Stimulated activated CD8-positive, alpha-beta memory T cell treated with anti-CD3 and anti-CD28 coated beads, Interleukin-4, amount 100 ng/mL, for 1 hour (primary cell): ENCODE measurements at places on chromosomes 12 and 14.
A peak's percentile ranks its signal among the peaks of the same experiment; 100 is the strongest.

DNA sequence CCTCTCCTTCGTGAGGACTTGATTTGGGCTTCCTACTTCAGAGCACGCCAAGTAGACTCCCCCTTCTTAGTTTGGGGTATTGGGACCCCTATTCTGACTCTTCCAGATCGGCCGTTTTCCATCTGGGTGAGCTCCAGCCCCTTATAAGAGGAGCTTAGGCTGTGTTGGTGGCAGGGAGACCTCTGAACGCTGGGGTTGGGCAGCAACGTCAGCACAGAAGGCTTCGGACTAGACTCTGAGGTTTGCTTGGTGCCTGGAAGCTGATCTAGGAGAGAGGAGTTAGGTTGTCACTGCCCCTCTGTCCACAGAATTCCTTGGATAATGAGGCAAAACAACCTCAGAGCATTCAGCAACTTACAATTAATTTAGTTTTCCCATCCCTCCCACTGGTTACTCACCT, 99.2 kb upstream of the RTL1 start:
- no peak for DNase-seq

- DNase-seq, result no peak
These were observed 28.5 kb downstream of the GPRC5A start for GRCh38 chr12:12919666-12920435.

DNA sequence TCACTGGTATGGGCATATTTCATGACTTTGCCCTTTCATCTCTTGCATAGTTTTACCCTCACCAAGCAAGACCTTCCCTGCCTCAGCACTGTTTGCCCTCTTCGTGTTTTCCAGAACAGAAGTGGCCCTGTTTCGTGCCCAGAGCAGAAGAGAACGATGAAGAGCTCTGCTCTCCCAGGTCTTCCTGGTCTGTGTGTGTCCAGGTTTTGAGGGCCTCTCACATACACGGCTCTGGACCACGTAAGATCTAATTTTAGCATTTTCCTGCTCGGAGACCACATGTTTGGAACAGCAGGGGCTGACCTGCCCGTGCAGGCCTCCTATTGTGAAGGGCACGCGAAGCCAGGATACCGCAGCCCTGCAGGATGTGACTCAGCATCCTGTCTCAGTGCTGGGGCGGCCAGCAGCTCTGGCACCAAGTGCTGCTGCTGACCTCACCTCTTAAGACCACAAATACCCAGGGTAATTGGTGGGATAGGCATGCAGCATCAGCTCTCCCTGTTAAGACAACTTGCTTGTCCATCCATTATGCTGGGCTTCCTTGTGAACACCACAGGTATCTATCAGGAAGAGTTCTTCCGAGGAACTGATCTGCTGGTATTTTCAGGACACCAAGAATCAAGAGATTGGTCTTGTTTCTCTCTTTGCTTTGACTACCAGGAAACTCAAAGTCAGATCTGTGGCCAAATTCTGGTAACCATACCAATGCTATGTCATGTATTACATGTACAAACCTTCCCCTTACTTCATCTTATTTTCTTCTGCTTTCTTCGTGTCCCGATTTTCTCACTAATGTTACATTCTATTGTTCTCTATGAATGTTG, 19.0 kb downstream of the SSH1 start:
- DNase-seq, result no peak

DNA sequence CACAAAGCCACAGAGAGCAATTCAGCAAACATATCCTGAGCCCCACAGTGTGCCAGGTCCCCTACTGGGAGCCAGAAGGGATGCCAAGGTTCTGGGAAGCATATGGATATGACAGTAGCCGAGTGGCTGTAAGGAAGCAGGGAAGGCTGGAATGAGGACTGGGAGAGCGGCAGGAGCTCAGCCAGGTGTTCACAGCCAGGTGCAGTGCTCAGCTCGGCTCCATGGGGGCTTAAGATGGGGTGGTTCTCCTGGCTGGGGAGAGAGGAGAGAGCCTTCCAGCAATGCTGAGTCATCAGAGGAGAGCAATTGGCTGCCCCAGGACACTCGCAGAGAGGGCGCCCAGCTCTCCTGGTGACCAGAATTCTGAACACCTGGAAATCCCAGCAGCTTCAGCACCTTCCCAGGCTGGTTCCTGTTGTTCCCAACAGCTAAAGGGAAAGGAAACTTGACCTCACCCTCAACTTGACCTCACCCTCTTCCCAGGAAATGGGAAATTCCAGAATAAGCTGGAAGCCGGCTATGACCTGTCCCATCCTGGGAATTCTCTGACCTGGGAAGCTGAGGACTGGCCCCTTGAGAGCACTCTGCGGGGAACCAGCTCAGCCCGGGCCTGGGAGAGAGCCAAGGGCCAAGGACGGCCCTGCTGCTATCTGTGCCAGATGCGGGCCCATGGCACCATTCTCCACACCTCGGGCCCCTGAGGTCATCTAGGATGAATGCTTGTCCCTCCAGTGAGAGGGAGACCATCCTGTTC, 34.6 kb downstream of the SLC6A12 start:
- no peak for DNase-seq

DNA sequence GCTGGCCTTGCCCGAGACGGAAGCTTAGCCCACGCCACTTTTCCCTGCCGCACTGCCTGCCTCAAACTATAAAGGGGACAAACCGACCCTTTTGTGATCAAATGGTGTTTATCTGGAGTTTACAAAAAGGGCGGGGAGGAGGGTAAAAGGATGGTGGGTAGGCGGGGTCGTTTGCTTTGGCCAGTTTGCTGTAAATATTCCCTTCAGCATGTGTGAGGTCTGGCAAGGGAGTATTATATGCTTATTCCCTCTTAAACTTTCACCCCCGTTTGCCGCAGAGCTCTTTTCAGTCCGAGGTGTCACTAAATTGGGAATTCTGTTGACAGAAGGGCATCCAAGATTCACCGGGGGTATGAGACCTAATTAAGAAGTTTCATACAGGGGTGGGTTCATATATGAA, 3.8 kb upstream of the TBX3 start:
- DNase-seq, result no peak

- no peak for DNase-seq
These were observed 76.8 kb downstream of the HSD17B6 start for GRCh38 chr12:56839915-56840325.

DNA sequence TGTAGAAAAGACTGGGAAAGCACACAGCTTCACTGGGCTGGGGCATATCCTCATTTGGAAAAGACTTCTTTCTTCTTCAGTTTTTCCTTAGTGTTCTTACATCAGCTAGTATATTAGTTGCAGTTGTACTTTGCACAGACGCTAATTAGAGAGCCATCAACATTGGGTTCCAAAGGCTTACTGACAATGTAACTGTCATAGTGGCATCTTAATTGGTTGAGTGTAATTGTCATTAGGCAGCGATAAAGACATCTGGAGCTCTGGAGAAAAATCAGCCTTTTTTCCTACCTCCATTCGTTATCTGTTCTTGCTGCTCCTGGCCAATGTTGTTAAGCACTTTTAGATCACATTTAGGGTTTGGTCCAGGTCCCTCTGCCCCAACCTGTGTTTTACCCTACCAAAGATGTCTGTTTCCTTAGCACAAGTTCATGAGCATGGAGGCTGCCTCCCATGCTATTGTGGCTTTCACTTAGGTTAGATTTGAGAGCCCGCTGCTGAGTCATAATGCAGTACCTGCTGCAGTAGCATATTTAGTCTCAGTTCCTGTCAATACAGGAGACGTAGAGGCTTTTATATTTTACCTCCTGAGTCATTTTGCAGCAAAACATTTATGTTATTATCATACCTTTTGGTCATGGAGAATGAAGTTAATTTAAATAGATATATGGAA, 49.2 kb downstream of the FBXW8 start:
- no peak for DNase-seq

DNA sequence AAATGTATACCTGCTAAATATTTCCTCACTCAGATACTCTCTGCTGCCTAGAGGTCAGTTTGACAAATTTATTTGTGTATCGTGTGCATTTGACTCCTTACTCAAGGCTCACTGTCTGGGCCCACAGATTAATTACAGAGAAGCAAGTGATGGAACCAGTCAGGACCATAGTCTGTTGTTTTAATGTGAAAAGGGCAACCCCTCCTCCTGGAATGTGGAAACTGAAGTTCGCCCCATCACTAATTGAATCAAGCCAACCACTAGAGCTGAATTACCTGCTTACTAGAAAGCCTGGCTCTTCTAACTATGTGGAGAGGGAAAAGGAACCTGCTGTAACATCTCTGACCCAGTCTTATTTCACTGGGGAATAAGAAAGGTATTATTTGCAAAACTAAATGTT, 199.9 kb upstream of the KRR1 start:
- no peak for DNase-seq

GRCh38 chr14:98138666-98139065, 1133.3 kb downstream of the BCL11B start:
- DNase-seq, result peak; percentile 49

DNA sequence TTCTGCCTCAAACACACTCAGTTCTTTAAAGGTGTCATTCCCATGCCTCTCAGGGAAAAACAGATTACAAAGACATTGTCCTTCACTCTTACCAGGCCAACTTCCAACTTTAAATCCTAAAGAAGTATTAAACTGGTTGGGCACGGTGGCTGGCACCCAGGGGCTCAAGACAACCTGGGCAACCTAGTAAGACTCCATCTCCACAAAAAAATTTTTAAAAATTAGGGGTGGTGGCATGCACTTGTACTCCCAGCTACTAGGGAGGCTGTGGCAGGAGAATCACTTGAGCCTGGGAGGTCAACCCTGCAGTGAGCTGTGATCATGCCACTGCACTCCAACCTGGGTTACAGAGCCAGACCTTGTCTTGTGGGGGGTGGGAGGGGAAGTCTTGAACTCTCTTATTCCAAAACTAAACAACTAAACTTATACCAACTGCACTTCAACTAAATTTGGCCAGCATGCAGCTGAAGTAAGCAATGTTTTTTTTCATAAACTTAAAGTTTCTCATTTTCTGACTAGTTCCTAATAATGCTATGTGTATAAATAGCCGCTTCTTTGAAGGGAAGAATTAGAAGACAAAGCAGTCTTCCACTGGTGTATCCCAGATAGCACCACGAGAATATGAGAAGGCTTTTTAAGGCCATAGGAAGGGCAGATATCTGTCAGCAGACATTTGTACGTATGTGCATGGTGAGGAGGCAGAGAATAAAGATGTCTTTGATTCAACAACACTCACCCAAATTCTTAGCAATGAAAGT, 2.4 kb downstream of the SLC11A2 start:
- no peak for DNase-seq

GRCh38 chr14:95380350-95381042, 60.8 kb upstream of the CLMN start:
- DNase-seq, result no peak

- DNase-seq, result no peak
These were observed 64.8 kb downstream of the PPFIBP1 start for GRCh38 chr12:27588776-27589175.

- peak; percentile 63 for DNase-seq
These were observed 411 bp upstream of the NCOR2 start for GRCh38 chr12:124567673-124568373.

DNA sequence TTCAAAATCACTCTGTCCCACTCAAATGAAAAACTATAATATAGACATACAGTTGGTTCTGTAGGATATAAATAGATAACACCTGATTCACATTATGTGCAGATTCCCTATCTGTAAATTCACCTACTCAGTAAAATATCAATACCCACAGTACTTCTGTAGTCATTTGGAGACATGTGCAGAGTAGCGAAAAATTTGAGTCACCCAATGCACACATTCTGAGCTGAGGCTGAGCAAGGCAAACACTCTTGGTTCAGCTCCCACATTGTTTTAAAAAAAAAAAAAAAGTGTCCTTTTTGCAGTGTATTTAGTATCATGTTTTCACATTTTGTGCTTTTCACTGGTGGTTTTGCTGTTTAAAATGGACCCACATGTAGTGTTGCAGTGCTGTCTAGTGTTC, 27.3 kb upstream of the BBS10 start:
- DNase-seq, result no peak
